ENCODE measurements at places on chromosomes 3 and 15.

DNA sequence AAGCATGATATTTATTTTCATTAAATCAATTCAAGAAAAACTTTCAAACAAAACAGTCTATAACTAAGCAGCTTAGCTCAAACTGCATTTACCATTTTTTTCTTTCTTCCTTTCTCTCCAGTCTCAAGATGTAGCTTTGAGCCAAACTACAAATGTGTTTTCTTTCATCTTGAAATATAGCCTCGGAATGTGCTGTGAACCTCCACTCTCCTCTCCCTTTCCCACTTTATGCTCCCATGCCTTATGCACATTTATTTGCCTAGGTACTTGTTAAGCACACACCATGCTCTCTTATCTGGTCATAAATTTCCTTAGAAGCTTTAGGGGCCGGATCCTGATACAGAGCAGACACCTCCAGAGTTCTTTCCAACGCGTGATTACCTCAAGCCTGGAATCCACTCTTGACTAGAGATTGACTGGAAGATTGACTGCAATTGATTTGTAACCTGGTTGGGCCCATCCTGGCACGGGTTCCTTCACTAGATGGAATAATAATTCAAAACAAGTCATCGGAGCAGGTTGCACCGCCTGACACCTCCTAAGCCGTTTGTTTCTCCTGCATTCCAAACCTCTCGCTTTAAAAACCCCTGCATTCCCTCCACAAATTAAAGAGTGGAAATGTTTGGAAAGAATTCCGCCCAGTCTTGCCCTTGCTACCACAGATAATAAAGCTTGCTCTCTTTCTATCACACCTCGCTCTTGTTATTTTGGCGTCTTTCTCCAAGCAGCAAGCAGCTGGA, 344.7 kb downstream of the CHL1 start:
- no peak for DNase-seq

DNA sequence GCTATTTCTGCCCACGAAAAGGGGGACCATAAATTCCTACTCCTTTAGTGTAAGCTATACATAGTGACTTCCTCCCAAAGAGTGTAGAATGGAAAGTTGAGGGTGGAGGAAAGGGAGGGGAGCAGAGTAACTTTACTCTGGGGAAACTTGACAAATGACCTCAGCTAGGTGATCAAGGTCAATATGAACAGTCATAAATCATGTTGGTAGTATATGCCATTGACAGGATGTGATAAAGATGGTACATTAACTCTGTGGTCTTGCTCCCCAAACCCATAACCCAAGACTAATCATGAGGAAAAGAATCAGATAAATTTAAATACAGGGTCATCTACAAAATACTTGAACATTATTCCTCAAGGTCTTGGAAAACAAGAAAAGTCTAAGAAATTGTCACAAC, 18.6 kb downstream of the SETMAR start:
- no peak for DNase-seq

GRCh38 chr3:188299068-188299467, 145.1 kb downstream of the LPP start:
- DNase-seq, result no peak

DNA sequence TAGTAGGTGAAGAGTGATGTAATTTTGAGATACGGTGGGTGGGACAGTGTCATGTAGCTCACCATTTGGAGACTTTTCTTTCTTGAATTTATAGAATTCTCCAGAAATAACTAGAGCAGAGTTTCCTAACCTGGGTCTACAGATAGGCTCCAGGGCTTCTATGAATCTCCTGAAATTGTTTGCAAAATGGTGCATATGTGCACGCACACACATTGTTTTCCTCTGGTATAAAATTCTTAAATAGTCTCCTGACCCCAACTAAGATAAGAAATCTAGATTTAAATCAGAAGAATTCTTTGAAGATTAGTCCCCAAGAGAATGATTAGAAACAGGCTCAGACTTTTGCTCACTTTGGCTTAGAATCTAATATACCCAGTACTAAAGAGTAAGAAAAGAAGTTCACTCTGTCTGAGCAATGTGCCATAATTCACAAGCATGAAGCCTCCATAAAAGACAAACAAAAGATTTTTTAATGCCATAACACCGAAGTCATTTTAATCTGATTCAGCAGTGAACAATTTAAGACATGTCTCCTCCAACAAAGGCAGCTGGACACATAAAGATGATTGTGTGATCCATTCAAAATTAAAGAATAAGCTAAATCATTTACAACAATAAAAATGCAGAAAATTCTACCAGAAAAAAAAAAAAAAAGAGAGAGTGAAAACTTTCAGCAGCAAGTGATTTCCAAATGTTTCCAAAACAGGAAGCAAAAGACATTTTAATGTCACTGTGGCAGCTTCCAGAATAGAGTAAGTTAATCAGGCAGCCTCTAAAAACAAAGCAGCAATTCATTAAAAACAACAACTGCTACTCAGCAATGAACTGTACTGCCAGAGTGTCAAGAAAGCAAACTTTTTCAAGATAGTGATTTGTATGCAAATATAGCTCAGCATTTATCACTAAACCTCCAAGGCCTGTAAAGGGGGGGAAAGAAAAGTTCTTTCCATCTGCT, 975.5 kb upstream of the CFAP20DC start:
- DNase-seq, result no peak

DNA sequence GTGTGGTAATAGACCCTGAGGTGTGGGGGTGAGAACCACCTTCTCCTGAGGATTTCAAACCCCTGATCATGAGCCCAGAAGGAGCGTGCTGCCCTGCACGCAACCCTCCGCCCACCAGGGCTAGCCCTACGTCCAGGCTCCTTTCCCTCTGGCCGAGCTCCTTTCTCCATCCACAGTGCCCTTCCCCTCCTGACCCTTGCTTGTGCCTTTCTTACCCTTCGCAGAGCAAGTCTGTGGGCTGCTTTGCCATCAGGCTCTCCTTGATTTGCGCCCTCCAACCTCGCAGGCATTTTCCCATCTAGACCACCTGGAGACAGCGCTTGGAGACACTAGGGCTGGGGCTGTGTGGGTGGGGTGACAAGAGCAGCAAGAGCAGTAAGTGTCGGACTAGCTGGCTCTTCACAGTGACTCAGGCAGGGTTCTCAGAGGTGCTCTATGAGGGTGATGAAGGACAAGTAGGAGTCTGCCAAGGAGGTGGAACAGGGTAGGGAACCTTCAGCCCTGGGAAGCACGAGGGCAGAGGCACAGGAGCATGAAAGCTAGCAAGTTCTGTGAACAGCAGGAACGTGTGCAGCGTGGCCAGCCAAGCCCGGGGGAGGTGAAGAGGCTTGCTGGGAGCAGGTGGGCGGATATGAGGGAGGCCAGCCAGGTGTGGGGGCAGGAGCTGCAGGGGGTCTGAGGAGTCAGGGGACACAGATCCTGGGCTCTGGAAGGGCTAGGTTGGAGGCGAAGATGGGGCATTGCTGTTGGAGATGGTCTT, 2.5 kb upstream of the SLC38A3 start:
- DNase-seq, result no peak

DNA sequence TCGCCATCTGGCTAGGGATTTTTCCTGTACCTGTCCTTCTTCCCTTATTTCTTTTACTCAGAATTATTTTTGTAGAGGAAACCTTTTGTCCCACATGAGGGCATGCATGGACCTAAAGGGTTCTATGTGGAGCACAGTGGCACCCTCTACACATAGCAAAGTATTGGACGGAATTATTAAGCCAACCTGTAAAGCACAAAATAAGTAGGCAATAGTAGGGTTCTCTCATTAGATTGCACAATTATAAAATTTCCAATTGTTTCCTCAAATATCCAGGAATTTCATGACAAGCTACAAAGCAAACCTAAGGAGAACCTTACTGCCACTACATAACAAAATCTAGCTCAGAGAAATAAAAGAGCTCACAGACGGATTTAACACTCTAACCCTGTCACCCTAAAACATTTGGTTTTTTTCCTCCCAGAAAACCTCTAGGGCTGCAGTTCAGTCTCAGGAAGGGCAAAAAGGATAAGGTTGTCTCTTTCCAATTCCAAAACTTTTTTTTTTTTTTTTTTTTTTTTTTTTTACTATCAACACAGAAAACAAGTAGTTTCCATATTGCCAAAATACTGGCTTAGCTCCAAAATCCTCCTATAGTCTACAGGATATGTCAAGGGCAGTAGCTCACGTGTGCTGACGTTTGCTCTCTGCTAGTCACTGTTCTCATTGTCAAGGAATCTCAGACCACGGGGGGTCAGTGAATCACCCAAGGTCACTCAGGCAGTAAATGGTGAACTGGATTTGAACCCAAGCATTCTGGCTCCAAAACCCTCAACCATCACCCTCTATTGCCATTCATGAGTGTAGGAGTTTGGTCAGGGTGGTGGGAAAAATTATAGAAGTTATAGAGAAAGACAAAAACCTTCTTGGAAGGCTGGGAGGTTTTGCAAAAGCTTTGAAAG, 52.3 kb downstream of the NCEH1 start:
- DNase-seq, result peak; percentile 24

DNA sequence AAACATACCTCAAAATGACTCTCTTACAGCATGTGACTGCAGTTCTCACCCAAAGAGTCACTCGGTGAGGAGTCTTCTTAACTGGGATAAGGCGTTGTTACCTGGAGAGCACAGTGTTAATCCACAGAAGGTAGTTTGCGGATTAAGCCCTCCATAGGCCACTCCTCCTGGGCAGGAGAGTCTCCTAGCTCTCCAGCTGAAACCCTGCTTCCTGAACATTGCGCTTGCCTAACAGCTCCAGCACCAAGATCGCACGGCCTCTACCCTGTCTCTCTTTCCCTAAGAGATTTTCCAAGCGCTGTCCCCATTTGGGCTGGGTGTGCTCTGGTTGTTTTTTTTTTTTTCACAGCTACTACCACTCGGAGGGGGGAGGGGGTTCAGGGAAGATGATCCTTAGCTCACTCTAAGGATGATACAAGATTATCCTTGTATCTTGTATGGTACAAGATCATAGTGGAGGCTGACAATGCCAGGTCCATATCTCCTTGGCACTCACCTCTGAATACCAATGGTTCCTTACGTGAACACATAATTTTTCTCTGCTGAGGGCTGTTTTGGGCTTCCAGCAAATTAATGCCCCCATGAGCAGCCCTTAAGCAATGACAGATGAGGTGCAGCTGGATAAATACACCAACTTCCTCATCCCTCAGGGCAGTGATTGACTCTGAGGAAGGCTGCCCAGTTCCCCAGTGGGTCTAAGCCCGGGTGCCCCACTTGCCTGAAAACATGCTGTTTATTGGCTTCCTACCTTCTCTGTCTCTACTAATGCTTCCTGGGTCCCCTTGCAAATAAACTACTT, 185.2 kb upstream of the TSC22D2 start:
- no peak for DNase-seq

- DNase-seq, result no peak
These were observed 56.1 kb downstream of the CALML4 start for GRCh38 chr15:68149059-68149458.

- no peak for DNase-seq
These were observed 14.1 kb upstream of the RPS17 start for GRCh38 chr15:82554351-82554750.

GRCh38 chr3:30597131-30597768, 9.2 kb upstream of the TGFBR2 start:
- no peak for DNase-seq

GRCh38 chr3:56985878-56986277, 74.6 kb upstream of the SPATA12 start:
- peak; percentile 33 for DNase-seq

DNA sequence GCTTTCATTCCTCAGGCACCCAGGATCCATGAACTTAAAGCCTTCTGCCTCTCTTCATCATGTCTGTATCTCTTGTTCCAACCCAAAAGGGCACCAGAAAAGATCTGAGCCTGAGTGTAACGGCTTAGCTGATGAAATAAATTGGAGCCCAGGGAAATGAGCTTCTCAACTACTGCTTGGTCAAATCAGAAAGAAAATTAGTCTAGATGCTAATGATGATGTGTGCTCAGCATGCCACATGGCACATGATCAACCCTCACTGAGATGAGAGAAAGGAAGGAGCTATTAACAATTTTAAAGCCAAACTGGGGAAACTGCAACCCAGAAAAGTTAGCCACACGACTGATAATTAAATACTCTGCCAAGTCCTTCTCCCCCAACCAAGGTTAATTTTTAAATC, 325.7 kb downstream of the CNTN3 start:
- no peak for DNase-seq

DNA sequence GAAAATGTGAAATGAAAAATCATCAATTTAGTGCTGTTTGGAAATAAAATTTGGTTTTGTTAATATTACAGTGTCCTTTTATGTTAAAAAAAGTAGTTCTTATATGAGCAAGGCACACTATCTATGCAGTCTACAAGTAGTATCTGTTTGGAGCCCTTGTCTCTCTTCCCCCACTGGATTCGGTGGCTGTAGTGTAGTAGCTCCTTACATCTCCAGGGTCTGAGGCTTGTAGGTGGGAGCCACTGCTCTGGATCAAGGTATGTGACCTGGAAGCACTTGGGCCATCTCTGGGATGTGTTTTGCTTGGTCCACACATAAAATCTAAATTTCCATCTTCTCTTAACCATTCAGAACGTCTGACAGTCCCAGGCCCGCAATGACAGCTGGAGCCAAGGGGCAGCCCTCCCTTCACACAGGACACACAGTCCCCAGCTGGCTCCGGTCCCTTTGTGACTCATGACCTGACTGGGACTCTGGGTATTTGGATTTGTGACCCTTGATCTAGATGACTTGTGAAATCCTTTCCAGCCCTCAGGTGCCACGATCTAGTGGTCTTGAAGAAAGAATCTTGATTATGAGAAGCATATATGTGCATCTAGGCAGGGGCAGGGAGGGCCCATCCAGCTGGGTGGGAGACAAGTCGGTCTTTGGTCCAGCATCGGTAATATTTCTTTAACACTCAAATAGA, 80.0 kb downstream of the USP13 start:
- DNase-seq, result no peak

DNA sequence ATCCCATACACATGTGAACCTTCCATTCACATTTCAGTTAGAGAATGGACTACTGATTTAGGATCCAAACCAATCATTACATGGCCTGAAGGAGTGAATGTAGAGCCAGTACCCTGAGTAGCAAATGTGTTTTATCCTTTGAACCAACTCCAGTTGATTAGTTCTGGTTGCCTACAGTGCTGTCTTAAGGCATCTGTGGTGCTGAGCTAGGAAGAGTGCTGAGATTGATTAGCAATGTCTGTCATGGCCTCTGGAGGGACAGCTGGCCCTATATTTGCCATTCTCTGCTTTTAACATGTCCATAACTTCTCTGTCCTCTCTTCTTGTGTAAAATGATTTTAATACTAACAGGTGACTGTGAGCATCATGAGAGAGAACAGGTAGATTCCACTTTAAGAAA, 11.1 kb downstream of the LRTM1 start:
- DNase-seq, result no peak

- peak; percentile 48 for DNase-seq
These were observed 67.7 kb upstream of the PLXND1 start for GRCh38 chr3:129673897-129674797.
